ENCODE measurements at places on chromosomes 11 and 22.

GRCh38 chr22:30044369-30044768, 35.9 kb upstream of the HORMAD2 start:
- no peak for DNase-seq

- no peak for DNase-seq
Observed at GRCh38 chr11:69051381-69052342, 2.9 kb downstream of the TPCN2 start.

DNA sequence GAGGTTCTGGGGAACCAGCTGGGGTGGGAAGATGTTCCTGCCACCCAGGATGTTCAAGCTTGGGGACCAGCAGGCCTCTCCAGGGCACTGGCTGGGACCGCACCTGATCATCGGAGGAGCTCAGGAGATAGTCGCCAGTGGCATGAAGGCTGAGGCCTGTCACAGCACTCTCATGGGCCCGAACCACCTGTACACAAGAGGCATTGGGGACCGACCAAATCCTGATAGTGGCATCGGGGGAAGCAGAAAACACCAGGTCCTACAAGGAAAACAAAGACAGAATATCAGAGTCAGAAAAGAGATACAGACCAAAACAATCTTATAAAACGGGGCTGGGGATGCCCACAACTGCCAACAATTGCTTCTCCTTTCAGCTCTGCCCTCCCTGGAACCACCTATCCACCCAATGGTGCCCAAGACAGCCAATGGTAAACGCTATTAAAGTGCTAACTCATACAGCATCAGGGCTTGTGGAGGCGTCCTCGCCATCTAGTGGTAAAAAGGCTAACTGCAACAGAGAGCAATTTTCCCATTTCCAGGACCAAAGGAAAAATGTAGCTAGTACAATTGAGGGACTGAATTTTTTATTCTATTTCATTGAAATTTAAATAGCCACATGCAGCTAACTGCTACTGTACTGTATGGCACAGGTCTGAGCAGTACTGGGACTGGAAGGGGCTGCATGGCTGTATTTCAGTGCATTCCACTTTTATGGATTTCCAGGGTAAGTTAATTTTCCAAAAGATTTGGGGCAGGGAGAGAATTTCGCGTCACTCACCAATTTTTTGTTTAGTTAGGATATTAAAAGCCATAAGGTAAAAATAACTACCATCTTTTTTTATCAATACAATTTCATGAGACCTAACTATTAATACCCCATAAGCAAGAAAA, 7.1 kb downstream of the PRPF19 start:
- peak; percentile 69 for DNase-seq

DNA sequence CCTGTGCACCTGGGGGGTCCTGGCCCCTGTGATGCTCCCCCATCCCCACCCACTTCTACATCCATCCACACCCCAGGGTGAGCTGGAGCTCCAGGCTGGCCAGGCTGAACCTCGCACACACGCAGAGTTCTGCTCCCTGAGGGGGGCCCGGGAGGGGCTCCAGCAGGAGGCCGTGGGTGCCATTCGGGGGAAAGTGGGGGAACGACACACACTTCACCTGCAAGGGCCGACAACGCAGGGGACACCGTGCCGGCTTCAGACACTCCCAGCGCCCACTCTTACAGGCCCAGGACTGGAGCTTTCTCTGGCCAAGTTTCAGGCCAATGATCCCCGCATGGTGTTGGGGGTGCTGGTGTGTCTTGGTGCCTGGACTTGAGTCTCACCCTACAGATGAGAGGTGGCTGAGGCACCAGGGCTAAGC, 20.0 kb upstream of the TALDO1 start:
- no peak for DNase-seq

GRCh38 chr11:20397281-20397680, 9.8 kb downstream of the PRMT3 start:
- peak; percentile 87 for DNase-seq

DNA sequence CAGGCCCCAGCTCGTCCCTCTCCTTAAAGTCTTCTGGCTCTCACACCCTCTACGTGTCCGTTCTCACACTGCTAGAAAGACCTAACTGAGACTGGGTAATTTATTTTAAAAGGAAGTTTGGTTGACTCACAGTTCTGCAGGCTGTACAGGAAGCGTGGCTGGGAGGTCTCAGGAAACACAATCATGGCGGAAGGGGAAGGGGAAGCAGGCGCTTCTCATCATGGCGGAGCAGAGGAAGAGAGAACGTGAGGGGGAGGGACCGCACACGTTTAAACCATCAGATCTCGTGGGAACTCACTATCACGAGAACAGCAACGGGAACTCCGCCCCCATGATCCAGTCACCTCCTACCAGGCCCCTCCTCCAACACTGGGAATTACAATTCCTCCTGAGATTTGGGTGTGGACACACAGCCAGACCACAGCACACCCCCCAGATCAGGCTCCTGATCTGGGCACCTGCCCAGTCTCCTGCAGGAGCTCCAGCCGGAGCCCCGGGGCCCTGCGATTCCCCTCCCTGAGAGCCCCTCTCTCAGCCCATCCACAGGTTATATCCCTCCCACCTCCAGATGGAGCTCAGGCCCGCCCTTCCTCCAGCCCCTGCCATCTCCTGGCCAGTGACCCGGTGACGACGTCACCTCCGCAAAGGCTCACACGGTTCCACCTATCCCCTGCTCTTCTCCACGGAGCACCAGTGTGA, 170.2 kb downstream of the BRD1 start:
- peak; percentile 90 for DNase-seq

GRCh38 chr11:30451167-30451566, 128.3 kb downstream of the ARL14EP start:
- no peak for DNase-seq
